ENCODE measurements at places on chromosomes 1 and 21. TPM values are rescaled to one million over a fixed set of nuclear protein-coding genes. Genes with fewer than 3 reads are reported as not detected.

The PLPPR5 gene
- total RNA-seq: not detected

The FNDC5 gene
- 0.85 TPM for total RNA-seq

The ATP1A4 gene
- not detected for total RNA-seq

The CFHR1 gene
- 0.19 TPM for total RNA-seq

The NTRK1 gene
- 1.1 TPM for total RNA-seq

All from regular cardiac myocyte (primary cell).